ENCODE measurements at places on chromosomes 12 and 14.

- no peak for DNase-seq
These were observed 46.0 kb upstream of the PLEKHG6 start for GRCh38 chr12:6264402-6265037.

DNA sequence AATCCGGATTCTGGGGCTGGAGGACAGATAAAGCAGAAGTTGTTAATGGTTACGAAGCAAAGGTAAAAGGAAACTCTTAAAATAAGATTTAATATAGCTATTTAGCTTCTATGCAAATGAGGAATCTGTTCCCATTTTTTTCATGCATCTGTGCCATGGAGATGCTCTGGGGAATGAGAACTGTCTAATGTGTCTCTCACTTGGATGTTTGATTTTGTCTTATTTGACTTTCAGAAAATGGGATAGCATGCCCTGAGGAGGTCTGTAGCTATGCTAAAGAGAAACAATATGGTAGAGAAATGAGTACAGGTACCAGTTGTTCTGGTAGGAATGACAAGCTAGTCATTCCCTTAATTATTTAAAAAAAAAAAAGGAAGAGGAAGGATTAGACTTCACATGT, 24.3 kb downstream of the C12orf76 start:
- no peak for DNase-seq

- DNase-seq = no peak
These were observed 3.6 kb upstream of the DNAJC22 start for GRCh38 chr12:49342914-49343731.

GRCh38 chr12:29921307-29921706, 137.6 kb upstream of the TMTC1 start:
- no peak for DNase-seq

DNA sequence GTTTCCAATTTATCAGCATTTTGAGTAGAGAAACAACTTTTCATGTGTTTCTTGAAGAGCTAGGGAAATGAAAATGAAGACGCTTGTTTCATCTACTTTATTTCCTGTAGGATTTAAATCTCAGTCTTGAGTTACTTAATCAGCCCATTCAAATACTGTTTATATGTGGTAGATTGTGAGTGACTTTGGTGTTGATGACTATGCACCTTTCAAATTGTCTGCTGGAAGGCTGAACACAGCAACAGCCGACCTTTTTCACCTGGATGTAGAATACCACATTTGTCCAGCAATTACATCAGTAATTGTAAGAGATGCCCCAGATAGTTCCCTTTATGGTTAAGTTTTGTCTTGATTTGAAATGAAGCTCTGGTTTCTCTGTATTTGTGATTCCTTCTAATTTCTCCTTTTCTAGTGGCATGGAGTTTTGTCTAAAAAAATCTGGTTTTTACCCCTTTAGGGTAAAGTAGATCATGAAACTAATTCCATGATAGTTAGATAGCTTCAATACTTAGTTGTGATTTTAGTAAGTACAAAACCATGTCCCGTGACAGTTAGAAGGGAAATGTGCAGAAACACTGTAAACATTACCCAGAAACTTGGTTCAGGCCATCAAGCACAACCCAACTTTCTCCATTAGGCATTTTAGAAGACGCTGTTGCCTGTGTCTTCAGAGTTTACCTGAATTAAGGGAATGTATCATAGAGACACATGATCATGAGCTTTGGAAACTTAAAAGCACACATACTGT, 165.0 kb downstream of the SRGAP1 start:
- DNase-seq = no peak

DNA sequence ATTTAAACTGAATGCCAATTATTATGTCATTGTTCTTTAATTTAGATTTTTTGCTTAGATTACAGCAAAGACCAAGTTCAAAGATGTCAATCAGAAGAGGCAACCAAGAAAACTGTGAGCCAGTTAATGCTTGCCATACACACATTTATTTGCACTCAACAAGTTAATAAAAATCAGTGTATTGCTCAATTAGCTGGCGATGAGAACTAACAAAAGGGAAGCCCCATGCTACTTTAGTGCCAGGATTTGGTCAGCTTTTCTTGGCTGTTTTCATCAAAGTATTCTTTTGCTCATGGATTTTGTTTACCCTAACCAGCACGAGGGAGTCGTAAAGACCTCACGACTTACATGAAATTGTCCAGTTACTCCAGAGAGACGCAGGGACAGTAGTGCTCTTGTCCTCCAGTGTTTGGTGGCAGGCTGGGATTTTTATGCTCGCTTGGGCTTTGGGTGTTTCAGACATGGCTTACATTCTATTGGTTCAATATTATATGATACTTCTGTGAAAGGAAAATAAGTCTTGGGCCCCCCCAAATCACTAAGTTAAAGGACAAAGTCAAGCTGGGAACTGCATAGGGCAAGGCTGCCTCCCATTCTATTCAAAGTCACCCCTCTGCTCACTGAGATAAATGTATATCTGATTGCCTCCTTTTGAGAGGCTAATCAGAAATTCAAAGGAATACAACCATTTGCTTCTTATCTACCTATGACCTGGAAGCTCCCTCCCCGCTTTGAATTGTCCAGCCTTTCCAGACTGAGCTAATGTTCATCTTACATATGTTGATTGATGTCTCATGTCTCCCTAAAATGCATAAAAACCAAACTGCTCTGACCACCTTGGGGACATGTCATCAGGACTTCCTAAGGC, 7.4 kb upstream of the B4GALNT1 start:
- no peak for DNase-seq

DNA sequence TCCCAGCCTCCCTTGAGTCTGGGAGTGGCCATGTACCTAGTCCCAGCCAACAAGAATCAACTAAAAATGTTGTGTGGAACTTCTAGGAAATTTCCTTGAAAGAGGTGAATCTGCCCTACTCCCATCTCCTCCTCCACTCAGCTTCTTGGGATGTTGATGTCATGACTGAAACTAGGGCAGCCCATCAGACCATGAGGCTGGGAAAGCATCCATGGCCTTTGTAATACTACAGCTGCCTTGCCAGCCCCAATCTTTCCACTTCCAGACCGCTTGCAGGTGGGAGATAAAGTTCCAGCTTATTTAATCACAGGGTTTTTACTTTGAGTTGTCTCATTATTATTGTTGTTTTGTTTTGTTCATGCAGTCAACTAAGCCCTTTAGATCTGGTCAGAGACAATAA, 170.3 kb upstream of the LMNTD1 start:
- no peak for DNase-seq

GRCh38 chr14:23435543-23436326, at the start of gene MYH7:
TSS of gene MYH7 (minus strand) at chr14:23435660. CDS start at chr14:23433732, 1,928 bp downstream.
- DNase-seq = no peak

GRCh38 chr14:77378701-77379100, 1.5 kb downstream of the SAMD15 start:
- DNase-seq = no peak

- no peak for DNase-seq
These were observed 154.1 kb downstream of the BTG1 start for GRCh38 chr12:91991399-91992187.

DNA sequence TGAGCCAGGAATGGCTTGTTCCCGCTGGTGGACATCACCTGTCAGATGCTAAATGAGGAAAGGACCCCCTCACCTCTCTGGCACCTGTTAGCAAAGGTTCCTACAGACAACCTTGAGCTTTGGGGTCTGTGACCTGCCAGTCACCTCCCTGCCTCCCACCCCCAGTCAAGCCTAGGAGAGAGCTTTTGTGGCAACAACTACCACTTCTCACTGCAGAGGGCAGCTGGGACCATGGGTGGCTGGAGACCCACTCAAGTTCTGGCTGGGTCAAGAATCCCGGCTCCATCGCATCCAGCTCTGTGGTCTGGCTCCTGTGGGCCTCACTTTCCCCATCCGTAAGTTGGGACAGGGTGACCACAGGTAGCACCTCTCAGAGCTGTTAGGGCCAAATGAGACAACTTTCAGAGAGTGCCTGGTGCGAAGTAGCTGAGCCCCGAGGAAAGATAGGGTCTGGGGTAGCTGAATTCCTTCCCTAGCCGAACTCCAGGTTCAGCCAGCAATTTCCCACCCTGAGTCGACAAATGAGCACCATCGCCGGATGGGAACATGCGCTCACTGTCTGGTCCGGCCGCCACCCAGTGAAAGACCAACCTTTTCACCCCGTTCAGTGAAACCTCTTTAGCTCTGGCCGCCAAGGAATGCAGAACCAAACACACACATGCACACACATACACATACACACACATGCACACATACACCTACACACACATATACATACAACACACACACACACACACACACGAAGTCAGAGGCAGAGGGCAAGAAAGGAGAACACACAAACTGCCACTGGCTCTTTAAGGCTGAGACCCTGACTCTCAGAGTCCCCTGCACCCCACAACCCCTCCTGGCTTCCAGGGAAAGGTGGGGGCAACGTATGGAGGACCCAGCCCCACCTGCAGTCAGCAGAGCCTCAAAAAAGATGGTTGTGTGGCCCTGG, 1.9 kb downstream of the TMEM119 start:
- no peak for DNase-seq

- DNase-seq = no peak
These were observed 32.2 kb upstream of the RD3L start for GRCh38 chr14:103974575-103974974.

- no peak for DNase-seq
These were observed 27.0 kb downstream of the LRTM2 start for GRCh38 chr12:1847411-1847810.

DNA sequence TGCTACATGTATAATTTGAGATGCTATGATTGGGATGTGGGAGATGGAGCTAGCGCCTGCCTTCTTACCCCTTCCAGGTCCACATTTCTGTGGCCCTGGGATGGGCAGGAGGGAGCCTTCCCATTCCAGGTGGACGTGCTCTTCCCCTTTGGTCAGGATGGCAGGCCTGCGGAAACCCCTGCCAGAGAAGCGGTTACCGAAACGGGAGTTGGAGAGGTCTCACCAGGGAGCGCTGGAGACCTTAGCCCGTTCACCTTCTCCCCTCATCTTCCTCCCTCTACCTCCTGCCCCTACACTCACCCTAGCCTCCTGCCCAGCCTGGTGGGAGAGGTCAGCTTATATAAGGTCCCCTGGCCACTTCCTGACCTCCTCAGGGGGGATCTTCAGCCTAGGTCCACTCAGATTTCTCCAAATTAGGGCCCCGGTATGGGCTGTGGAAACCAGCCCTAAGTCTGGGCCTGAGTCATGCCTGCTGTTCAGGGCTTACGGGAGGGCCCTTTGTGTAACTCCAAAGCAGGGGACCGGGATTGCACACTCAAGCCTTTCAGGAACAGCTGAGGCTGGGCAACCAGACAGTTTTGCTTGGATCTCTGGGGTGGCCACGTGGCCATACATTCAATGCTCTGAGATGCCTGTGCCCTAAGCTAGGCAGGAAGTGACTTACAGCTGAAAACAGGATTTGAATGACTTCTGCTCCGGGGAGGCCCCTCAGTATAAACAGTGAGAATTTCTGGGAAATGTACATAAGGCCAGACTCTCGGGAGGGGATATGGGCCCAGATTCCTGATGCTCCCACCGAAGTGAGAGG, 10.2 kb upstream of the MEG3 start:
- no peak for DNase-seq

DNA sequence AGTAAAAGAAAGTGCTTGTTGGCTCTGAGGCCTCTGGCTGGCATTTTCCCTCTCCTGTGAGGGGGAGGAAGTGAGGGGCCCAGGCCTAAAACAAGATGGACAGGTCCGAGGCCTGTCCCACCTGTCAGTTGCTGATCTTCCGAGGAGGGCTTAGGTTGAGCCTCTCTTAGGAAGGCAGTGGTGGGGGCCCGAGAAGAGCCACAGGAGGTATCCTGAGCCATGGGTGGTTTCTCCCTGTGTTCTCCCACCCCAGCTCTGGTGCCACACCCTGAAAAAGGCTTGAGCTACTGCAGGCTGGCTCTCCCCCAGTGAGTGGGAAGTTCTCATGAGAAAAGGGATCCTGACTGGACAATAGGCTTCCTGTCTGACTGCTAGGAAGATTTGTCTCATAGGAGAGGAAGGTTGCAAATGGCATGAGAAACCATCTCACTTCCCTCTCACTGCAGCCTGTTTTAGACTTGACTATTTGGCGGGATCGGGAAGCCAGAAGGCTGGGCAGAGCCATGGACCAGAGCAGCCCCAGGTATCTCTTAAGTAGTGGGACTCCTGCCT, 72.1 kb upstream of the SRSF5 start:
- no peak for DNase-seq

DNA sequence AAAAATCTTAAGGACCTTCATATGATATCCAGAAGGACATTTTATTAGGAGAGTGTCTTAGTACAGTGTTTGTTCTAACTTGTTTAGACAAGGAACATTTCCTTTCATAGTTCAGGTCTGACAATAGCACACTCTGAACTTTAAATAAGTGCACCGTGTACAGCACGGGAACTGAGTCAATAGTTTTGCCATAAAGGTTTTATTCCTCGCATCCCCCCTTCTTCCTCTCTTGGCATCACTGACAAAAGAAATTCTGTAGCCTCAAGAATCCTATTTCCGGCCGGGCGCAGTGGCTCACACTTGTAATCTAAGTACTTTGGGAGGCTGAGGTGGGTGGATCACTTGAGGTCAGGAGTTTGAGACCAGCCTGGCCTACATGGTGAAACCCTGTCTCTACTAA, 58.3 kb downstream of the TMCC3 start:
- no peak for DNase-seq

DNA sequence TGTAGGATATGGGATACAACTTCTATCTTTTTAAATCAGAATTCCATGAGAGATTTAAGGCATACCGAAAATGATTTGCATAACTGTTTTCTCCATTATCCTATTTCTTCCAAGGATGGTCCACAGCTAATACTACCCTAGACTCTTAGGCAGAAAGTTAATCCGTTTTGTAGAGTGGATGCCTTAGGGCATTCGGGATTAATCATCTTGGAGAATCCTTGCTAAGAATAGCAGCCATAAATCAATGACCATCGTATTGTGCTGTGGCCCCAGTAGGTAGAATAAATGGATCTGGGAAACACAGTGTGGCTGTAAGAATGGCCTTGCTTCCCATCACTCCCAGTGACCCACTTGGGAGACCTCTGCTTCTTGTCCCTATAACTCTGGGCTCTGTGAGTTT, 99.6 kb downstream of the SSPN start:
- no peak for DNase-seq

DNA sequence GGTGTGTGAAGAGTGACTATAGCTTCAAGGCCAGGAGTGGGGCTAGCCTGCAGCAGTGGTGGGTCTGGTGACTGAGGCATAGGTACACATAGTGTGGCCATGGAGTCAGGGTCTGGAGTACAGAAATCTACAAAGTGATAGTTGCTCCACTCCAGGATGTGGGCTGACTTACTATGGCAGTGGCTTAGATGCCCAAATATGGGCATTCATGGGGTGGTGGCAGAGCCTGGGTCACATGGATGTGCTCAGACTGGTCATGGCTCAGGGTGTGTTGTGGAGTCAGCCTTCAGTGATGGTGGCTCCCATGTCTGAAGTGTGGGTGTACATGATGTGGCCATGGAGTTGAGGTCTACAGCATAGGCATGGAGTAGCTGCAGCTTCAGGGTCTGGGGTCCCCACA, 27.3 kb downstream of the CLEC6A start:
- DNase-seq = no peak

Data from NCI-H446 (cell line).